ENCODE measurements at places on chromosomes 13 and 19.
A peak's percentile ranks its signal among the peaks of the same experiment; 100 is the strongest.

DNA sequence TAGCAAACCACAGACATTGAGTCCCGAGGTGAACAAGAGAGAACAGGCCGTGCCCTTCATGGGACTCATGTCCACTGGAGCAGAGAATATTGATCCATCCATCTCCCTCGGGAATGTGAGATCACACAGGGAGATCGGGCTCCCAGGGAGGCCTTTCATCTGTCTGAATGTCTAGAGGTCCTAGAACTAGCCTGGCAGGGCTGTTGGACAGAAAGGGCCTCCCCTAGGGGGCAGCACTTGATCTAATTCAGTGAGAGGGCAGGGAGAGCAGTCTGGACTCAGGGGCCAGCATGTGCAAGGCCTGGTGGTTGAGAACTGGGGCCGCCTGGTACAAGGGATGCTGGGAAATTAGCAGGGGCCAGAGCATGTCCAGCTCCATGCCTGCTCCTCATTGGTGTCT is 4.3 kb downstream of the RUVBL2 start:
- peaks cover 21% of the 10 kb centered on the region for H3K4me1 ChIP-seq
- H3K4me3 ChIP-seq, result no peak overlapping the region
- DNase-seq, result peak; percentile 71
- peaks cover 28% of the 10 kb centered on the region for H3K36me3 ChIP-seq

DNA sequence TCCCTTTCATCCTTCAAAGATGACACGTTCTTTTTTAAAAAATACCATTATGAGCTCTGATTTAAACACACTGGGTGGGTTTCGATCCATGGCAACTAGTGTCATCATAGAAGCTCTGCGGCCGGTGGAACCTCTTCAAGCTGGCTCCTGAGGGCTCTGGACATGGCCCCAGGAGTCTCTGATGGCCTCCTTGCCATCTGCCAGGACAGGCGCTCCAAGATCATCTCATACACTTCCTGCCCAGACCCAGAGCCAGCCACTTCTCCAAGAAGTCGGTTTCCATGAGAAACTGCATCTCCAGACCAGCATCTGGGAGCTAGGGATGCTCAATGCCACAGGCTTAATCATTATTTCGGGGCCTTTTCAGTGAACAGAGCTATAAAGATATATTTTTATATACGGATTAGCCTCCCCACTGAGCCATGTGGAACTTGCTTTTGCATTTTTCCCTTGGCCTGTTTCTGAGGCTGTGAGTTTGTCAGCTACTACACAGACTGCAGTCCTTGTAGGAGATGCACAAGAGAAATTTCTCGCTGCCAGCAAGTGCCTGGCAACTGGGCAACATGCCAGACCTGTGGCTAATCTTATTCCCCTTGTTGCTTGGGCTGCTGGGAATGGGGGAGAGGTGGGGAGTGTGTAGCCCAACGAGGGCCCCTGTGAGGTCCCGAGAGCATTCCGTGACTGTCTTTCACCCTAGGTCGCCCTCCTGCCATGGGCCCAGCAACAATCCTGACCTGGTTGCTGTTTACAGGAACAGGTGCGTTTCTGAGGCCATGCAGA is 15.9 kb downstream of the SUGP1 start:
- no peaks in the 10 kb centered on the region for H3K4me1 ChIP-seq
- H3K27me3 ChIP-seq, result no peaks in the 10 kb centered on the region
- H3K27ac ChIP-seq, result no peak overlapping the region
- no peak for DNase-seq
- no peak overlapping the region for H3K4me3 ChIP-seq

DNA sequence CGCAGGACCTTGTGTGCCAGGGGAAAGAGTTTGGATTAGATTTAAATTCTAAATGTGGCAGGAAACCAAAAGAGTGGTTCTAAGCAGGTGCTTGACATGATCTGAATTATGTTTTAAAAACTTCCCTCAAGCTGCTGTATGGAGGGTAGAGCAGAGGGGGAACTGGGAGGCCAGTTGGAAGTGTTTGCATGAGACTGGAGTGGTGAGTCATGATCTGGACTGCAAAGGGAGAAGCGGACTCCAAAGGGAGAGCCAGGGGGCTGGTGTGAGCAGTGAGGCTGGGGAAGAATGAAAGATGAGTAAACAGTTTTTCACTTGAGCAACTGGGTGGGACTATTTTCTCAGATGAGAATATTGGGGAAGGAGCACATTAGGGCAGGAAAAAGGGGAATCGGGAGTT is 206.1 kb downstream of the DNAJC15 start:
- no peak overlapping the region for H3K4me3 ChIP-seq
- DNase-seq, result no peak
- H3K27ac ChIP-seq, result no peak overlapping the region
- no peaks in the 10 kb centered on the region for H3K4me1 ChIP-seq
- H3K27me3 ChIP-seq, result peaks cover 3% of the 10 kb centered on the region

DNA sequence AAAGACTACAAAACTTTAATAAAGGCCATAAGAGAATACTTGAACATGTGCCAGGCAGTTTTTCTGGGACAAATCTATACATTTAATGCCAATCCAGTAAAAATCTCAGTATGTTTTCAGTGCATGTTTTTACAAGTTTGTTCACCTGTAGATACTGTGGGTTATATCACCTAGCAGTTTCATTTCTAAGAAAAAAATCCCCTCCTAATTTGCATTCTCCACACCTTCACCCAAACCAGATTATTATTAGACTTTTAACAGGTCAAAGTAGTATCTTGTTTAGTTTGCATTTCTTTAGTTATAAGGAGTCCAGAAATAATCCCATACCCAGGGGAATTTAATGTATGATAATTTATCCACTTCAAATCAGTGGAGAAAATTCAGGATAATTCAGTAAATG is 17.0 kb upstream of the LPAR6 start:
- no peak overlapping the region for H3K27ac ChIP-seq
- peaks cover 39% of the 10 kb centered on the region for H3K4me1 ChIP-seq
- H3K4me3 ChIP-seq, result no peak overlapping the region
- peaks cover 9% of the 10 kb centered on the region for H3K36me3 ChIP-seq

DNA sequence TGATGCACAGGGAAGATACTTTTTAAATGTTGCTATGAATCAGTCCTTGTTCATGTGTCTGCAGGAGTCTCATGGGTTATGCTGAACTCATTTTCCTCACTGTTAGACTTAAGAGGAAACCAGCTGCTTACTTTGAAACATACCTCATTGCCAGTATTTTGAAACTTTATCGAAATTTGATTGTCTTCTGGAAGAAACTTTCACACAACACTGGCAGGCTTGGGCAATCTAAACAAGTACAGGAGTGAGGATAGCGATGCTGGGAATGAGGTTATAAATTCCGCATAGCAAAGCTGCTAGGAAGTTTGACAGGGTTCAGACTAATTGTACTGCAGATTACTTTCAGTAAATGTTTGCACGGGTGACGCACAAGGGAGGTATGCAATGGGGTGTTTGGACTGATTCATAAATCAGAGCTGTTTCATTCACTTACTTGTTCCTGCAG is 245.7 kb downstream of the DNAJC15 start:
- no peaks in the 10 kb centered on the region for H3K36me3 ChIP-seq
- no peak overlapping the region for H3K27ac ChIP-seq
- H3K4me1 ChIP-seq, result no peaks in the 10 kb centered on the region
- no peak for DNase-seq
- H3K27me3 ChIP-seq, result peaks cover 1% of the 10 kb centered on the region

DNA sequence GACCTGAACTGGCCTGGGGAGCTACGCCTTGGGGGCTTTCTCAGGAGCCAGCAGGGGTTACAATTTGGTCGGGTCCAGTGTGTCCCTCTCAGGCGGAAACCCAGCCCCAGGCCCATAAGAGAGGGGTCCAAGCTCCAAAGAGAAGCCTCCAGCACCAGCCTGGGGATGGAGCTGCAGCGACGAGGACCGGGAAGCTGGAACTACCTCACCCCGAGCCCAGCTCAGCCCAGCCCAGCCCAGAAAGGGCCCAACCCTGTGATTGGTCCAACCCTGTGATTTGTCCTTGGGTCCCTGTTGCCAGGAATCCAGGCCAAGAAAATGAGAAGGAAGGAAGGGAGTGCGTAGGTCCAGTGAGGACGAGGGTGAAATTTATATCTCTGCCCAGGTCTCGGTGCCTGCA is 24.1 kb downstream of the CLEC4M start:
- DNase-seq, result no peak
- H3K4me1 ChIP-seq, result peaks cover 8% of the 10 kb centered on the region
- no peak overlapping the region for H3K4me3 ChIP-seq
- H3K27ac ChIP-seq, result no peak overlapping the region

- H3K36me3 ChIP-seq, result no peaks in the 10 kb centered on the region
- no peak overlapping the region for H3K4me3 ChIP-seq
- no peak overlapping the region for H3K27ac ChIP-seq
- no peaks in the 10 kb centered on the region for H3K4me1 ChIP-seq
These were observed 313.3 kb downstream of the HS6ST3 start for GRCh38 chr13:96403241-96403640.

DNA sequence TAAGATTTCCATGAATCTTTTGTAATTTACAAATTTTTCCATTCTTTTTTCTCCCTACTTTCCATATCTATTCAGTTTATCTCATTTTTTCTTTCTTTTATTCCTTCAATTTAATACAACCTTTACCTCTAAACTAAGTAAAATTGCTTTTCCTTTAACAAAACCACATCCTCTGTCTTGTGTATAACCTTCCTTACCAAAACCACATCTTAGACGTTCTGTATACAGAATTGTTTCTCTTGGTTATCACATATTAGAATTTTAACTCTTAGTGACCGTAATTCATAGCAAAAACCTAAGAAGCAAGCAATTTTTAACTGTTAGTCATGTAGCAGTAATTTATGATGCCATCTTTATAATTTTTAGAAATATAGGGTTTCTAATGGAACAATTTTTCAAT is 15.0 kb downstream of the PPP5C start:
- peaks cover 50% of the 10 kb centered on the region for H3K36me3 ChIP-seq
- peak overlapping the region; percentile 53 for H3K27ac ChIP-seq
- peaks cover 32% of the 10 kb centered on the region for H3K4me1 ChIP-seq
- H3K27me3 ChIP-seq, result no peaks in the 10 kb centered on the region

DNA sequence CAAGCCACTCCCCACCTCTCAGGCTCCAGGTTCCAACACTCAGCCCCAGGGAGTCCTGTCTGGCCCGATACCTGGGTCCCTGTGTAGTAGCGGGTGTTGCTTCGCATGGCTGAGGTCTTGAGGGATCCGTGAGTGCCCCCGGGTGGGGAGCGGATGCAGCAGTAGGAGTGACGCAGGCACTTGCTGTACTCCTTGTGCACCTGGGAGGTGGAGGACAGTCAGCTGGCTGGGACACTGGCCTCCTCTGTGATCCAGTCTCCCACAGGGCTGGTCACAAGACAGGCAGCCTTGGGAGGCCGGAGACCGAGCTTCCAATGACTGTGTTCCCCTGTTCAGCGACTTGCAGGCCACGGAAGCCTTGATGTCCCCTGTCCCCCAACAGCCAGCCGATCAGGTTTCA is 16.3 kb upstream of the ASF1B start:
- no peak for DNase-seq
- no peaks in the 10 kb centered on the region for H3K27me3 ChIP-seq
- H3K4me1 ChIP-seq, result peaks cover 21% of the 10 kb centered on the region
- H3K4me3 ChIP-seq, result no peak overlapping the region
- peaks cover 2% of the 10 kb centered on the region for H3K36me3 ChIP-seq
- no peak overlapping the region for H3K27ac ChIP-seq

DNA sequence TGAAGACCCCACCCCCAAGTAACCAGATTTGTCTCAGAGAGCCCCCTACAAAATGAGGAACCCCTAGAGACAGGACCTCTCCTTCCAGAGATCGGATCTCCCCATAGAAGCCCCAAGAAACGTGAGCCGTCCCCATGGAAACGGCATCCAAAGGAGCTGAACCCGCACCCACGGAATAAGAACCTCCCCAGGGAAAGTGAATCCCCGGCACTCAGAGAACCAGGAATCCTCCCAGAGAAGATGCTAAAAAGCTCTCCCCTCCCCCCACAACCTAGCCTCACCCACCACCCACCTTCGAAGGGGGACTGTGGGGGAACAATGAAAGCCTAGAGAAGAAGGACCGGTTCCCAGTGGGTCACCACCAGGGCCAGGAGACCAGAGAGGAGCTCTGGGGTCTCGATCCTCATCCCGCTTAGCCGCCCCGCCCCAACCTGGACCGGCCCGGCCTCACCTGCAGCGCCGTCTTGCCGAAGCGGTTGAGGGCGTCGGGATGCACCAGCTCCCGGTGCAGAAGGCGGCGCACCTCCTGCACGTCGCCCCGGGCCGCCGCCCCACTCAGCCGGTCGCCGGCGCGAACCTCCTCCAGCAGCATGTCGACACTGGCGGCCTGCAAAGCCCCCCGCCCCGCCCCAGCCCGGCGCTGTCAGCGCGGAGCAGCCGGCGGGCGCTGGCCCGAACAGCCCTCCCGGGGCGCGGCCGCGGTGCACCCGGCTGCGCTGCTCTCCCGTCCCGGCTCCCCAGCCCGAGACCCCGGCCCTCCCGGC is 535 bp downstream of the CDKN2D start:
- no peaks in the 10 kb centered on the region for H3K27me3 ChIP-seq
- DNase-seq, result peak; percentile 67

GRCh38 chr19:23867895-23868294 is 46.8 kb upstream of the ZNF726 start:
- H3K4me1 ChIP-seq, result no peaks in the 10 kb centered on the region
- H3K27me3 ChIP-seq, result no peaks in the 10 kb centered on the region
- no peak for DNase-seq
- no peaks in the 10 kb centered on the region for H3K36me3 ChIP-seq
- H3K27ac ChIP-seq, result no peak overlapping the region
- H3K4me3 ChIP-seq, result no peak overlapping the region

- no peak for DNase-seq
- H3K4me3 ChIP-seq, result no peak overlapping the region
- H3K27me3 ChIP-seq, result peaks cover 28% of the 10 kb centered on the region
- peaks cover 17% of the 10 kb centered on the region for H3K4me1 ChIP-seq
These were observed 10.3 kb upstream of the MEDAG start for GRCh38 chr13:30895773-30896172.

DNA sequence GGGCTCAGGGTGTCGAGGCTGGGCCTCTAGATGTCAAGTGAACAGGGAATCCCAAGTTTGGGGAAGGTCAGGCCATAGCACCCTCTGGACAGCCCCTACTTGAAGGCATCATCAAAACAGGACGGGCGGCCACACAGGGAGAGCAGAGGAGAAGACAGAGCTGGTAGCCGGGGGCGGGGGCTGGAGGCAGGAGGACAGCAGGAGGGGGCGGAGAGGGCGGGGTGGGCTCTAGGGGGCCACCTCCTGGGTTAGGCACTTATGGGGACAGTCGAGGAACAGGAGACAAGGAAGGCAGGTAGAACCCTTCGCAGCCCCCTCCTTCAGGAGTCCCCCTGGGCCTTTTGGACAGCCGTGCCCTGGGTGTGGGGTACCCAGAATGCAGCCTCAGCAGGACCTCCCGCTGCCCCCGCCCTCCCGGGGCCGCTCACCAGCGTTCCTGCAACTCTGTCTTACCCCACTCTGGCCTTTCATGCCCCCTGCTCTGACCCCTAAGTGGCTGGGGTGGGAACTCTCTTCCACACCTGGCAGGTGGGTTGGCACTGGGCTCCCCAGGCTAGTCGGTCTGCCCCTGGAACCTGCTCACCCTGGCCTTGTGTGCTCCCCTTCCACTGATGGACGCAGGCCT is 5.8 kb downstream of the SSBP4 start:
- H3K27me3 ChIP-seq, result no peaks in the 10 kb centered on the region
- peaks cover 6% of the 10 kb centered on the region for H3K36me3 ChIP-seq
- H3K27ac ChIP-seq, result no peak overlapping the region
- no peak for DNase-seq

All from activated naive CD8-positive, alpha-beta T cell treated with anti-CD3 and anti-CD28 coated beads, Interleukin-2, amount 50 U/mL, for 24 hours (primary cell).